Ovary (tissue), 10 donors: ENCODE measurements at places on chromosomes 3 and 15. TPM values are rescaled to one million over a fixed set of nuclear protein-coding genes. Genes with fewer than 3 reads are reported as not detected.

DNA sequence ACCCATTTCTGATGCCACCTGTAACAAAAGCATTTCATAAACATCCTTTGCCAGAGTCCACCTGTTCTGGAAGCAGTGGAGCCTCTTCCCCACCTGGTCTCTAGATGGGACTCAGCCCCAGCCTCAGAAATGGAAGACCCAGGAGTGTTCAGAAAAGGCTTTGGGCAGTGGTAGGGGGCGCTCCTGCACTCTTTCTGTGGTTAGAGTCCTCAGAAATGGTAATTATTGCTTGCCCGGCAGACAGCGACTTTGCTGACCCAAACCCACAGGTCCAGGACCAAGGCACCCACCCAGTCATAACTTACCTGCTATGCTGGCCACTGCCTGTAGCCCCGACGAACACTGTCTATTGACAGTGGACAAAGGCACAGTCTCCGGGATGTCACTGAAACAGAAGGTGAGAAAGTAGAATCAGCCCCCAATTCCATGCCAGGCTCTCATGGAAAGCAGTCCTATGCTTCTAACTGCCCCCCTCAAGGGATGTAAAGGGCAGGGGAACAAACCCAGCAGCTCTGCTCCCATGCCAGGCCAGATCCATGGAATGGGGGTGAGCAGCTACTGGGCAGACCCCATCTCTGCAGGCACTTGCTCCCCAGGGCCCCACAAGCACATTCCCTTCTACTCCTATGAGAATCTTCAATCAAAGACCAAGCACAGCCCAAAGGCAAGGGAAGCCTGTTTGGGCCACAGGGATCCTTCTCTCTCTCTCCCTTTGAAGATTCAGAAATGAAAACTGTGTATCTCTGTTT is 5.1 kb downstream of the ACAA1 start:
- H3K27ac ChIP-seq, result no peak overlapping the region
- no peaks in the 10 kb centered on the region for H3K27me3 ChIP-seq
- peaks cover 9% of the 10 kb centered on the region for H3K4me1 ChIP-seq
- H3K4me3 ChIP-seq, result no peak overlapping the region

DNA sequence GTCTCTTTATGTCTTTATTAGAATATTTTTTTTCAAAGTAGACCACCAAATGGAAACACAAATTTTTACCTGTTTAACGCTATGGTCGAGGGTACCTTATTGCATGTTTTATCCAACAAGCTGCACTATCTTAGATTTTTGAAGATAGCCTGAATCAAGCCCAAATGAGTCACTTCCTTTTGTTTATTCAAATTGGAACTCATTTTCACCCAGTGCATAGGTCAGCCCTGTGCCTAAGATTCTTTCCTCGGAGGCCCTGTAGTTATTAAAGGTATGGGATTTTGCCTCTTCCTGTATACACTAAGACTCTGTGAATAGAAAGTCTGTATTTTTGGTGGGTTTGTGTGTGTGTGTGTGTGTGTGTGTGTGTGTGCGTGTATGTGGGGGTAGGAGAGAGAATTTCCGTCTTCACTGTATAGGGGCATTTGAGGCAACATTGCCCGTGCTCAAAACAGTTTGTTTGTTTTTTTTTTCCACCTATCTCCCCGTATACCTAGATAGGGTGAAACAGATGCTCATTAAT is 358.0 kb upstream of the CADM2 start:
- H3K4me1 ChIP-seq, result no peaks in the 10 kb centered on the region
- DNase-seq, result no peak
- no peaks in the 10 kb centered on the region for H3K27me3 ChIP-seq
- H3K36me3 ChIP-seq, result no peaks in the 10 kb centered on the region
- no peak overlapping the region for H3K27ac ChIP-seq

GRCh38 chr3:118533676-118534075 is 501.0 kb downstream of the IGSF11 start:
- no peak overlapping the region for H3K27ac ChIP-seq
- H3K4me3 ChIP-seq, result no peak overlapping the region
- H3K27me3 ChIP-seq, result no peaks in the 10 kb centered on the region
- no peaks in the 10 kb centered on the region for H3K4me1 ChIP-seq

DNA sequence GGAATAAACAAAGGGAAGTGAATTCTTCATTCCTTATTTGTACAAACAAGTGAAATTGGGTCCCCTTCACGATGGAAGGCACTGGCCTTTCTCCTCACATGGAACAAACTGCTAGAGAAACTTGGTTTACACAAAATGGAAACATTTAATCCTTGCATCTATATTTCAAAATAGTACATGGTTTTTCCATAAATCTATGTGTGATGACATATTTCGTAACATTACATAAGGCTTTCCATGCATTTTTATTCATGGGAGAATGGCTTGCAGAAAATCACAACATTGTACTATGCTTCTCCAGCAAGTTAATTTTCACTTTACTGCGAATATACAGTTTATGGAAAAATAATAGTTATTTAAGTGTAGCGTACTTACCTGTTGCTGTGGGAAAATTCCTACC is 81.0 kb upstream of the CDIN1 start:
- no peaks in the 10 kb centered on the region for H3K27me3 ChIP-seq
- H3K4me3 ChIP-seq, result no peak overlapping the region
- H3K4me1 ChIP-seq, result no peaks in the 10 kb centered on the region
- H3K27ac ChIP-seq, result no peak overlapping the region

GRCh38 chr3:12751571-12751970 is 7.5 kb downstream of the TMEM40 start:
- no peaks in the 10 kb centered on the region for H3K27me3 ChIP-seq
- DNase-seq, result no peak
- H3K4me3 ChIP-seq, result no peak overlapping the region

- no peak overlapping the region for H3K27ac ChIP-seq
- H3K36me3 ChIP-seq, result no peaks in the 10 kb centered on the region
- no peaks in the 10 kb centered on the region for H3K4me1 ChIP-seq
- peak; percentile 54 for DNase-seq
- no peaks in the 10 kb centered on the region for H3K27me3 ChIP-seq
These were observed 12.8 kb downstream of the MAN2A2 start for GRCh38 chr15:90915808-90916440.

DNA sequence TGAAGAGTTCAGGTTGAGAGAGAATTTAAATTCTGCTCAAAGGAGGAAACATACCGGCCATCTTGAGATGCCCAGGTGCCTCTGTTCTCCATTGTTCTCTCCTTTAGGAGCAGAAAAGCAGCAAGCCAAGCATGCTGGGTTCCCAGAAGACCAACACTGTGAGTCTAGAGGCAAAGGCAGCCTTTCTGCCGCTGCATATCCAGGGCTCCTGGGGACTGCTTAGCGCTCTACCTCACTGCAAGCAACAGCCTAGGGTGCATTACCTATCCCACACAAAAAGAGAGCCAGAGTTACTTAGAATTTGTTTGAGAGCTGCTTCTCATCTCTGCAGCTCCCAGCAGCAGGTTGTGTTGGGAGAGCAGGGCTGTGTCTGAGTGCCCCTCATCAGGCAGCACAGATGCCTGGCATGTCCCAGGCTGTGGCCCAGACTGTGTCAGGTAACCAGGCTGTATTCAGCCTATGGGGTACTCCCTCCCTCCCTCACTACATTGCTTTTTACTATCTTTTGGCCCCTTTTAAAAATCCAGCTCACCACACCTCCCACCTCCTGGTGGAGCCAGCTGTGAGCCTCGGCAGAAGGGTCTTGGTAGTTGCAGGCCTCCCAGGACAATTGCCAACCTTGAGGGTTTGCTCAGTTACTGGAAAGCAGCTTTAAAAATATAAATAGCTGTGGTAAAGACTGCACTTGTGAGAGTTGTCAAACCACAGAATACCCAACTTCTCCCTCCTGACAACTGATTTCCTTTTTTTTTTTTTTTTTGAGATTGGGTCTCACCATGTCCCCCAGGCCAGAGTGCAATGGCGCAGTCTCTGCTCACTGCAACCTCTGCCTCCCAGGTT is 30.2 kb downstream of the BCL2L10 start:
- no peaks in the 10 kb centered on the region for H3K27me3 ChIP-seq
- no peaks in the 10 kb centered on the region for H3K4me1 ChIP-seq
- H3K36me3 ChIP-seq, result no peaks in the 10 kb centered on the region
- H3K4me3 ChIP-seq, result no peak overlapping the region

DNA sequence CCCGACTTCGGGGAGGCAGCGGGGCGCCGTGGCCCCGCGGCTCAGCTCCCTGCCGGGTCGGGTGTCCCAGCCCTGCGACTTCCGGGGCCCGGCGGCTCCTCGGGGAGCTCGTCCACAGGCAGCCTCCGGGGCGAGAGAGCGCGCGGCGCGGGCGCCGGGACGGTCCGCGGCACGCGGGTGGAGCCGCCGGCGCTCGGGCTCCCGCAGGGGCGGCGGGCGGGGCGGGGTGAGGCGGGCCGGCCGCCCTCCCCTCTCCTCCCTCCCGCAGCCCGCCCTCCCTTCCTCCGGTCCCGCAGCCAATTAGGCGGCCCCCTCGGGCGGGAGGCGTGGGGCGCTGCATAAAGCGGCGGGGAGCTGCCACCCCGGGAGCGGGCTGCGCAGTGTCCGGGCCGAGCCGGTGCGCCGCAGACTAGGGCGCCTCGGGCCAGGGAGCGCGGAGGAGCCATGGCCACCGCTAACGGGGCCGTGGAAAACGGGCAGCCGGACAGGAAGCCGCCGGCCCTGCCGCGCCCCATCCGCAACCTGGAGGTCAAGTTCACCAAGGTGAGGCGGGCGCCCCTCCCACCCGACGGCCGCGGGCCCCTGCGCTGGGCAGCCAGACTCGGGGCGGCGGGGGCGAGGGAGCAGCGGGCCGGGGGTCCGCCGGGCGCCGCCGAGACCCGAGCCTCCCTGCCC is at the start of gene ALDH1A3:
Gene ALDH1A3 (plus strand): TSS at position 368 of the 675 bp plus-strand sequence. CDS start 77 bp downstream, at position 445.
- H3K27me3 ChIP-seq, result no peaks in the 10 kb centered on the region
- H3K27ac ChIP-seq, result no peak within 1 kb of the TSS
- peak; percentile 44 for DNase-seq
- peaks cover 2% of the 10 kb centered on the region for H3K4me1 ChIP-seq
- H3K36me3 ChIP-seq, result no peaks in the 10 kb centered on the region

DNA sequence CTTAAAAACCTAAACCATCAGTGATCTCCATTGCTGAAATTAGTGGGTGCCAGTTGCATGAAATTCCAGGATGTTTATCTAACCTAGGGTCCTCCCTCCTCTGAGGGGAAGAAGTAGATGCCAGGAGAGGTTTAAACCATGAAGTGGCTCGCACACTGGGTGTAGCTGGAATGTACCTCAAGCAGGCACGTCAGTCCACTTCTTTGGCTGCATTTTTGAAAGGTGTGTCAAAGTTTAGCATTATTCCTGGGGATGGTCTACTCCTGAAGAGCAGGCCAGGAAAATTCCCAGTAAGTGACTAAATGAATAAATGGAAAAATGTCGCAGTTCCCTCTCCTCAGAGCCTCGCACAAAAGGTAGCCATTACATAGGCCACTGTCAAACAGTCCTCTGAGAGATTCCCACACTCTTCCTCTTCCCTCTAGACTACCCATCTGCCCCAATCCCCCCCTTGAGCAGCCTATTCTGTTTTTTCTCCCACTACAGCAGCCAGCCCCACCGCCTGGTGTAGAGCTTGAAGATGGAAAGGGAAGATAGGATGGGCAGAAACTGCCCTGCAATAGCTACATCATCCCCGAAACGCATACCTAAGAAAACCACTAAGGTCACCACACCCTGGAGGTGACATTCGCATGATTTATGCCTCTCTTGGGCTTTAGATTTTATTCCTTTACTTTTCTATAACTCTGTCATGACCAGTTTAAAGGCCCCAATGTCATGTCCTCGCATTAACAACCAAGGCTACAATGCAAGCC is 655 bp upstream of the TMOD3 start:
- H3K4me1 ChIP-seq, result peaks cover 6% of the 10 kb centered on the region
- H3K4me3 ChIP-seq, result no peak overlapping the region
- DNase-seq, result no peak
- H3K36me3 ChIP-seq, result no peaks in the 10 kb centered on the region

GRCh38 chr3:127585813-127586413 is 4.6 kb downstream of the TPRA1 start:
- H3K36me3 ChIP-seq, result no peaks in the 10 kb centered on the region
- no peak overlapping the region for H3K27ac ChIP-seq
- H3K4me1 ChIP-seq, result peaks cover 15% of the 10 kb centered on the region
- no peaks in the 10 kb centered on the region for H3K27me3 ChIP-seq

DNA sequence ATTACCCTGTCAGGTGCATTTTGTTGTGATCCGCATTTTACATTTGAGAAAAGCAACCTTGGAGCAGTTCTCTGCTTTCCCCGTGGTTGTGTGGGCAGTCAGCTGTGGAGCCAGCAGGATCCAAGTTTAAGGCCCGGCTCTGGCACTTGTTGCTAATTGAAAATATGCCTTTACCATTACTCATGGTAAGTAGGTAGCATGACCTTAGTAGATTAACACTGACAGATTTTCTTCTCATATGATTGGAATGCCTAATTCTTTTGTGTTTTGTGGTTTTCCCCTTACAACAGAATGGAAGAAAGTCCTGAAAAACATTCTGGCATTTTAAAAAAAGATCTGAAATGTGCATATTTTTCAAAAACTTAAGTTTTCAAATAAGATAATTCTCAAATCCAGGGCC is 246.5 kb upstream of the LRRN1 start:
- no peaks in the 10 kb centered on the region for H3K4me1 ChIP-seq
- H3K27me3 ChIP-seq, result no peaks in the 10 kb centered on the region
- DNase-seq, result no peak
- H3K27ac ChIP-seq, result no peak overlapping the region
- H3K4me3 ChIP-seq, result no peak overlapping the region

DNA sequence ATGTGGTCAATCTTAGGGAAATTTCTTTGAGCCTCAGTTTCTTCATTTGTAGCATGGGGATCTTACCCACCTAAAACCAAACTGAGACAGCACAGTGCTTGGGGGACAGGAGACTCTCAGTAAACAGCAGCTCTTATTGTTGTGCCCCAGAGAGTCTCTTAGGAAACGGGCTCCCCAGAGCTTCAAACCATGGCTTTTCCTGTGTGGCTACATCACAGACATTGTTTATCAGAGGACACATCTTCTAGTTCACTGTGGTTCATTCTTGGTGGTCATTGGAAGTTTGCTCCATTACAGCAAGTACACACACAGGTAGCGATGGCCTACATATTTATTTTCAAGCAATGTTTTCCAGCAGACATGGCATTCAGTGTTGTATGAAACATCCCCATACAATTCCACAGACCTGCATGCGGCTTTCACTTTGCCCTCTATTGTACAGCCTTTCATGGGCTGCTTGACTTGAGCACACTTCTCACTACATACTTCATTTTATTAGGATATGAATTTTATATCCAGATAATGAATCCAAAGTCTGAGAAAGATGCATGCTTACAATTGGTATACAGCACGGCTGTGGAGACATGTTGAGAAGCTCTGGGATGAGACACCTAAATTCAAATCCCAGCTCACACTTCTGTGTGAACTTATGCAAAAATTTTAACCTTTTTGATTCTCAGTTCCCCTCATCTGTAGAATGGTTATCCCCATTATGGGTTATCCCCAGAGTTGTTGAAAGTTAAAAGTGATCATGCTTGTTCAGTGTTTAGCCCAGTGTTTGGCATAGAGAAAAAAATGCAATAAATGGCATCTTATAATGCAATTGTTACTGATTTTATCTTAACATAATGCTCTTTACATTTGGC is 84.8 kb upstream of the ICE2 start:
- no peak overlapping the region for H3K4me3 ChIP-seq
- no peaks in the 10 kb centered on the region for H3K36me3 ChIP-seq
- no peak overlapping the region for H3K27ac ChIP-seq
- H3K27me3 ChIP-seq, result no peaks in the 10 kb centered on the region

The MOBP gene
- total RNA-seq, result 0.72 TPM

The RLBP1 gene
- not detected for total RNA-seq

The P3H2 gene
- total RNA-seq, result 10.6 TPM

The REC114 gene
- not detected for total RNA-seq

The IQCH gene
- total RNA-seq, result 0.84 TPM

The AGBL1 gene
- total RNA-seq, result not detected

The CLSTN2 gene
- total RNA-seq, result 208 TPM

The BUB1B gene
- 1.4 TPM for total RNA-seq

The ZNF80 gene
- not detected for total RNA-seq

The UQCC5 gene
- total RNA-seq, result 12.8 TPM
